ENCODE measurements at places on chromosomes 7 and 10.

- DNase-seq, result no peak
Observed at GRCh38 chr7:105295596-105296352, 92.9 kb downstream of the SRPK2 start.

DNA sequence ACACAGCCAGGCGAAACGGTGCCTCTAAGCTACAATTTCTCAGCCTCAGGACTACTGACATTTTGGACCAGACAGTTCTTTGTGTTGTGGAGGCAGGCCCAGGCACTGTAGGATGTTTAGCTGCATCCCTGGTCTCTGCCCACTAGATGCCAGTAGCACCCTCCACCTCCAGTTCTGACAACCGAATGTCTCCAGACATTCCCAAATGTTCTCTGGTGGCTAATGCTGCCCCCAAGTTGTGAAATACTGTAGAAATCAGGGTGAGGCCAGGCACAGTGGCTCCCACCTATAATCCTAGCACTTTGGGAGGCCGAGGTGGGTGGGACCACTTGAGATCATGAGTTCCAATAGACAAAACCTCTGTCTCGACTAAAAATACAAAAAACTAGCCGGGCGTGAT is 18.2 kb downstream of the HNRNPF start:
- DNase-seq, result no peak

DNA sequence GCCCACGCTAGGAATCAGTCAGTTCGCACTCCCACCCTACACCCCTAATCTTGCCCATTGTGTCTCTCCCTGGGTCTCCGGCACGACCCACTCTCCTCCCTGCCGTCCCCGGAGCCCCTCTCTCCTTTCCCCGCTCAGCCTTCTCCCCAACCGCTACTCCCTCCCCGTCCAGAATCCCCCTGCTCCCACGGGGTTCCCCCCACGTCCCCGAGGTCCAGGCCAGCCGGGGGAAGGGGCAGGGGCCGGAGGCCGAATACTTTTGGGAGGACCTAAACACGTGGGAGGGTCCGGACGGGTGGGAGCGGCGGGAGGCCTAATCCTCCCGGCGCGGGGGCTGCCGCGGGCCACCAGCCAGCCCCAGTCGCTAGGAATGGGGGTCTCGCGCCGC is 560 bp downstream of the RARRES2 start:
- DNase-seq, result no peak

- DNase-seq, result no peak
Observed at GRCh38 chr10:118482393-118483331, 112.8 kb downstream of the PRLHR start.

DNA sequence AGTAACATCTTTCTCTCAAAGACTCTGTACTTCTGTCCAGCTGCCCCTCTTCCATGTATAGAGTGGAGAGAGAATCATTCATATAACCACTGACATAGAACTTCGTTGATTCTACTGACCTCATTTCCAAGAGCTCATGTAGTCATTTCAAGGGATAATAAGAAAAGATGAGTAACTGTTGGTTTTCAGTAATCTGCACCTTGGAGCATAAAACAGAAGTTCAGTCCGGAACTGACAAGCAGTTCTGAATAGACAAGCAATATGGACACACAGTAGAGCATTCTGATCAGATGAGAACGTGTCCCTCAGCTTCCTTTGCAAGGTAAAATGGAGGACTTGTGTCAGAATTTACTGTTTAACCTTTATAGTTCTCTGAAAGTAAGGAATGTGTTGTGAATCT is 847.1 kb downstream of the REEP3 start:
- DNase-seq, result no peak

- no peak for DNase-seq
Observed at GRCh38 chr7:133118261-133118660, 36.4 kb upstream of the CHCHD3 start.

GRCh38 chr10:117860823-117861222 is 185.9 kb downstream of the RAB11FIP2 start:
- no peak for DNase-seq

DNA sequence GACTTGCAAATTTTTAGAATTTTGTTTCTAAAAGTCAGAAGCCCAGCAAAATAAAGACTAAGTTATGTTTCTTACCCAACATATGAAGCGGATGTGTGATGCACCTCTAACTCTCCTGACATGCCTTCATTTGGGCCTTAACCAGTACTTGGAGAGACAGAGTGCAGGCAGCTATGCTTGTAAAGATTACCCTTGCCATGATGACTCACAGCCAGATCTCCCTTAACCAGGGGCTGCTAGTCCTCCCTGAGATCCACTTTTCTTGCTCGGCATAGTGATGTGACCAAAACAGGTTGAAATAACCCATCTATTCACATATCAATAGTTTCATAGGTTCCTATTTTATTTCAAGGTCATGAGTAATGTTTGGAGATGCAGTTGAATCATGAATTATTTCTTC is 43.6 kb downstream of the PPP1R3A start:
- DNase-seq, result no peak

DNA sequence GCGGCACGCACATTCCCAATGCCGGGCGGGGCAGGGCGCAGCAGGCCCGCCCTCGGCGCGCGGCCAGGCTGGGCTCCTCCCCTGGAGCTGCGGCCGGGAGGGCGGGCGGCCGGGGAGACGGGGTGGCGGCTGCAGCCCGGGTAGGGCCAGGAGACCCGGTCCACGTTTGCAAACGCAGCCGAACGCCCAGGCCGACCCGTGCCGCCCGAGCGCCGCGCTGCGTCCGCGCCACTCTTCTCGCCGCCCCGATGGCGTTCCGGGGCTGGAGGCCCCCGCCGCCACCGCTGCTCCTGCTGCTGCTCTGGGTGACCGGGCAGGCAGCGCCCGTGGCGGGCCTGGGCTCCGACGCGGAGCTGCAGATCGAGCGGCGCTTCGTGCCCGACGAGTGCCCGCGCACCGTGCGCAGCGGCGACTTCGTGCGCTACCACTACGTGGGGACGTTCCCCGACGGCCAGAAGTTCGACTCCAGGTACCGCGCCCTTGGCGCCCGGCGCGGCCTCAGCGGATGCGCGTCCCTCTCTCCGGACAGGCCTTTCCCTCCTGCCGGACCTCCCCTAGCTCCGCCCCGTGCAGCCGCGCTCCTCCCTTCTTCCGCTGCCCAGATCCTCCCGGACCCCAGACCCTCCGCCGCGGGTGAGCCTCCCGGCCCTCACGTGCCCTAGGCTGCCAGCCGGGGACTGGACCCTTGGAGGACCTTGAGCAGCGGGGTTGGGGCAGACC is at the start of gene FKBP9:
FKBP9 (plus strand) TSS at position 115 of the 720 bp plus-strand sequence; CDS start at position 249, 134 bp downstream.
- DNase-seq, result peak; percentile 9

GRCh38 chr7:1393421-1393820 is 65.8 kb downstream of the MICALL2 start:
- no peak for DNase-seq

GRCh38 chr10:11837372-11838161 is 14.4 kb downstream of the PROSER2 start:
- no peak for DNase-seq

All from stimulated activated CD4-positive, alpha-beta T cell treated with anti-CD3 and anti-CD28 coated beads, Interleukin-15, amount 100 ng/mL, for 48 hours (primary cell).